Caudate nucleus (tissue), 63 donors: ENCODE measurements at places on chromosomes 6 and 20.

DNA sequence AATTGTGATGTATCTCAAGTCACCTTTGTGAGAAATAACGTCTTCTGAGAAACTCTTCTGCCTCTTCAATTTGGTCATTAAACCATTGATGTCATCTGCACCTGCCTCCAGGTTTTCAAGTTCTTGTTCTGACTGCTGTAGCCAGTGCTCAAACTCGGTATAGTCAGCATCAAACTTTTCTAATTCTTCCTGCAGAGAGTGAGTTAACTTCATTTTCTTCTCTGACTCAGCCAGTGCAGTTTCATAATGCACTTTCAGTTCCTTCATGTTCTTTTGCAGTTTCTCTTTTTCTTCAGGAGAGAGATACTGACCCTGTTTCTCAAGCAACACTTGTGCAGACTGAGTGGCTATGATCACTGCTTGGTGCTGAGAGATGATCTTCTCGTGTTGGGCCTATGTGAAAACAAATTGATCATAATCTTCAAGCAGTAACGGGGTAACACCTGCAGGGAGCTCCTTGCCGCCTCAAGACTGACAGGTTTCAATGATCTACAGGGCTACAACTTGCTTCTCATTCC is 48.8 kb downstream of the DST start:
- DNase-seq: no peak

DNA sequence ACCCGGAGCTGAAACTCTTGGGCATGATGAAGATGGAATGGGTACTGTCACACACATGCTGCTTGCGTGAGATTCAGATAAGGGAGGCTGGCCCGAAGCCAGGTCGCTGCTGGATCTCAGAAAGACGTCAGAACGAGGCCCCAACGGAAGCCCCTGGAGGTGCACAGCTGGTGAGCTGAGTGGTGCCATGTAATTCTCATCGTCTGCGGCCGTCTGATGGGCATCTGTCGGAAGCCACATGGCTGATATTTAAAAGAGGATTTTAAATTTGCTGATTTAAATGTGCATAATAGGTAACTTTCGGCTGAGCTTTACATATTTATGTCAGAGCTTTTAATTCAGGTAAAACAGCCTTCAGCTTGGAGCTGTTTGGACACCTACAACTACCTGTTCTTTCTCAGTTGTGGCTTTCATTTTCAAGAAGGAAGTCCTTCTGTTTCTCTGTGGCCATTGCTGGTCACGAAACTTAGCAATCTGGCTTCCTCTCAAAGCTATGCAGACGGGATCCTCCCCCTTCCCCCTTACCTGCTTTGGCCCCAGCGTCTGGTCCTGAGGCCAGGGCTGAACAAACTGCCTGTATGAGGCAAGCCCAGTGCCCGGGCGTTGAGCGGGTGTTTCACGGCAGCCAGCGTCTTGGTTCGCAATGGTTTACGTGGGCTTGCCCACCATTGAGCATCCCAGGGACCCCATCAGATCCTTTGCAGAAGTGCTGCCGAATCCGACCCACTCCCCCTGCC is 9.2 kb downstream of the SLCO4A1 start:
- no peak for DNase-seq

- no peak for DNase-seq
Measured at GRCh38 chr6:163728442-163729126, 314.1 kb downstream of the QKI start.

- DNase-seq: no peak
Measured at GRCh38 chr6:154399097-154399496, 42.5 kb upstream of the IPCEF1 start.

- no peak for DNase-seq
Measured at GRCh38 chr6:118509009-118509617, 39.0 kb upstream of the PLN start.

DNA sequence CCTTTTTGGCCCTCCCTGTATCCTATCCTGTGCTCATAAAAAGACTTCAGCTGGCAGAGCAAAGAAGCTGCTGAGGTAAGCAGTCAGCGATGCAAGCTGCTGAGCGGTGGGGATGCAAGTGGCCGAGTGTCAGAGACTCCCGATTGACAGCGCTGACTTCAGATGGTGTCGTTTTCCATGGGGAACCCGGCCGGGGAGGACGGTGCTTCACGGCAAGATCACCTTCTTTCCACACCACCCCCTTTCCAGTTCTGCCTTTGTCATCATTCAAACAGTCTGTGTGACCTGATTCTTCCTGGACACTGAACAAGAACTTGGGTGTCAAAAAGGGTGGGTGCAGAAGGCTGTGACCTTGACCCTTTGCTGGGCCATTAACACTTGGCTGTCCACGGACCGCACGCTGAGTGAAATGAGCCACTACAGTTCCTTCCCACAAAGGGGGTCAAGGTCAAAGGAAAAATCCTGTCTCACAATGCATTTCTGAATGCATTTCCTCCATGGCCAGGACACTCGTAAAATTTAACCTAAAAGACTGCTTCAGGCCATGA is 52.9 kb upstream of the UNC93A start:
- no peak for DNase-seq

DNA sequence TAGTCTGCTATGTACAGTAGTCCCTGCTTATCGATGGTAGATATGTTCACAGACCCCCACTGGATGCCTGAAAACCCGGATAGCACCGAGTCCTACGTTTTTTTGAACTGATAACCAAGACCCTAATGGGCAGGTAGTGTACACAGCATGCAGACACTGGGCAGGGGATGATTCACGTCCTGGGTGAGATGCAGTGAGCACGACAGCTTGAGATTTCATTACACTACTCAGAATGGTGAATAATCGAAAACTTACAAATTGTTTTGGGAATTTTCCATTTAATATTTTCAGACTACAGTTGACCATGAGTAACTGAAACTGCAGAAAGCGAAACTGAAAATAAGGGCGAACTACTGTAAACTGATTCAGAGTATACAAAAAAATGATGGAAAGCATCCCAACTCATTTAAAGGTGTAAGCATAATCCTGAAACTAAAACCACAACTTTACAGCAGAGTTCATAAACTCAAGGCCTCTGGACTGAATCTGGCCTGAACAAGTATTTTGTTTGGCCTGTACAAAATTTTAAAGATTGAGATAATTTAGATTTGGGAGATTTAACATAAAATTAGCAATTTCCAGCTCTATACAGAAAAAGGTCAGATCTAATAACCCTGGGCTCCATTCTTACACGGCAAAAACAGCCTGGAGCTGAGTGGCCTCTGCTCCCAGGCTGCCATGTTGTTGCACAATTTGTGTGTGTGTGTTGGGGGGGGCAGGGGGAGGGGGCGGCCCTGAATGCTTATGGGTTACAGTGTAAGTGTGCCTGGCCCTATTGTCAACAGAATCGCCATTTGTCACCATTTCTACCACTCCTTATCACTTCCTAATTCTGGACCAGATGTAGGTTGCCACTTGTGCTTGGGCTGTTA is 34.9 kb downstream of the RNF24 start:
- DNase-seq: no peak

GRCh38 chr6:15754035-15754705 is 91.3 kb upstream of the DTNBP1 start:
- DNase-seq: no peak

- DNase-seq: no peak
Measured at GRCh38 chr20:23287354-23288190, 63.0 kb upstream of the NXT1 start.

- DNase-seq: no peak
Measured at GRCh38 chr20:60428651-60429050, 470.4 kb downstream of the CDH26 start.

- no peak for DNase-seq
Measured at GRCh38 chr6:97085772-97086171, 161.2 kb downstream of the KLHL32 start.

DNA sequence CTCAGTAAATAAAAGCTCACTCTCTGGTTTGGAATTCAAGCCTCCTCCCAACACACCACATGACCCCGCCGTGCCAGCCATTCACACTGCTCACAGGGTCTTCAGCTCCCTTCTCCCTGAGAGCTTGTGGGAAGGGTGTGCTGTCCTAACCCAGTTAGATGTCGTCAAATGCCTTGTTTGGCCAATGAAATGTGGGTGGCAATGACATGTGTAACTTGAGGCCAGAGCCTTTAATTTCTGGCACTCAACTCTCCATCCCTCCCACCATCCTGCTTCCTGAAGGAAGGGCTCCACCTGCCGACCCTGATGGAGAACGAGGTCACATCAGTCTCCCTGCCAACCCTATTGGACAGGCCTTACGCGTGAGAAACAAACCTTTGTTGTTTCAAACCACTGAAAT is 224.5 kb upstream of the AGPAT4 start:
- no peak for DNase-seq
